Stimulated activated CD4-positive, alpha-beta T cell treated with anti-CD3 and anti-CD28 coated beads, Interleukin-1b, Interleukin-23, amount 100 ng/mL, for 24 hours (primary cell): ENCODE measurements at places on chromosomes 13 and 19.

DNA sequence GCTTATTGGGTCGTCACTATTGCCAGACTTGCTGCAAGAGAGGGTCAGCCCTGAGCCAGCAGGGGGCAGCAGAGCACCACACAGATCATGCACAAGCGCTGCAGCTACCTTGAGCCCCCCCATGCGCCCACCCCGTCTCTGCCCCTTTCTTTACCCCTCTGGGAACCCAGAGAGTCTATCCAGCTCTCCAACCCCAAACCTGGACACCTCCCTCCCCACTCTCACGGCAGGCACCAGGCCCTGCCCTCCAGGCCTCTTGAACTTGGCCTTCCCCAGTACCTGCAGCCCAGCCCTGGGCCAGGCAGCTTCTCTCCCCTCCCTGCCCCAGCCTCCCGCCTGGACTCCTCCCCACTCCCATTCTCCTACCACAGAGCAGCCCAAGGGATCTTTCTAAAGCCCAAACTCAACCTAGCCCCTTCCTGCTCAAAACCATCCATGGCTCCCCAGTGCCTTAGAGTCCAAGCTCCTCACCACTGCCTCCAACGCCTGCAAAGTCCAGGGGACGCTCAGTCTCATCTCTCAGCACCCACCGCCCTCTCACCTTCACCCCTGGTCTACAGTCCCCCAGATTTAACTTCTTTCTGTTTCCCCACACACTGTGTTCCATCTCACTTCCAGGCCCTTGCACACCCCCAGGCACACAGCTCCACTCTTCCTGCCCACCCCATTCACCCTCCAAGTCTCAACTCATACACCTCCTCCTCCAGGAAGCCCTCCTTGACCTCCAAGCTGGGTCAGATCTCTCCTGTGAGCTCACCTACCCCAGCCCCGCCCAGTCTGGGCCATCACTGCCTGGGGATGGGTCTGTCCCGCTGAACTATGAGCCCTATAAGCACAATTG is 9.4 kb upstream of the CEACAM16 start:
- DNase-seq = peak; percentile 72

DNA sequence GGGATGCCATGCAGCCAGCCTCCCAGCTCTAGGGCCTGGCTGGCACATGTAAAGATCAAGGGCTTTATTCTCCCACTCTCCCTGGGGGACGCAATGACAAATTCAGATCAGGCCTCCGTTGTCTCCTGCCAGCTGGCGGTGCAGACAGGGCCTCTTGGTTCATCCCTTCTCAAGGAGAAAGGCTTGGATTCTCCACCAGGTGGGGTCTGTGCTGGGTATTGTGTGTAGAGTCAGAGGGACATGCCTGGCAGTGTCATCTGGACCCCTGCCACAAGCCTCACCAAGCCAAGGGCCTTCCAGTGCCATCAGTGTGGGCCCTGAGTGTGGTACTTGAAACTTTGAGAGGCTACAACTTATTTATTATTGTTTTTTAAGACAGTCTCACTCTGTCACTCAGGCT is 8.4 kb upstream of the PTPRS start:
- no peak for DNase-seq

GRCh38 chr13:39244561-39245230 is 206.4 kb downstream of the NHLRC3 start:
- DNase-seq = no peak

DNA sequence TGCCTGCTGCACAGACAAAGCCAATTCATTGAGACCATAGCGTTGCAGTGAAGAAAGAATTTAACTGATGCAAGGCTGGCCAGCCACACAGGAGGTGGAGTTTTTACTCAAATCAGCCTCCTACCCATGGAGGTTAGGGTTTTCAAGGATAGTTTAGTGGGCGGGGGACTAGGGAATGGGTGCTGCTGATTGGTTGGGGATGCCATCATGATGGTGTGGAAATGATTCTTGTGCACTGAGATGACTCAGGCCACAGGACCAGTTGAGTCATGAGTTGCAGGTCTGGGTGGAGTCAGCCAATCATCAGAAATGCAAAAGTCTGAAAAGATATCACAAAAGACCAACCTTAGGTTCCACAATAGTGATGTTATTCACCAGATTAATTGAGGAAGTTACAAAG is 359.6 kb downstream of the FOXO1 start:
- no peak for DNase-seq

GRCh38 chr19:49380391-49380790 is 7.7 kb upstream of the KASH5 start:
- no peak for DNase-seq

GRCh38 chr19:1987197-1988187 is 28.0 kb downstream of the BTBD2 start:
- DNase-seq = no peak

DNA sequence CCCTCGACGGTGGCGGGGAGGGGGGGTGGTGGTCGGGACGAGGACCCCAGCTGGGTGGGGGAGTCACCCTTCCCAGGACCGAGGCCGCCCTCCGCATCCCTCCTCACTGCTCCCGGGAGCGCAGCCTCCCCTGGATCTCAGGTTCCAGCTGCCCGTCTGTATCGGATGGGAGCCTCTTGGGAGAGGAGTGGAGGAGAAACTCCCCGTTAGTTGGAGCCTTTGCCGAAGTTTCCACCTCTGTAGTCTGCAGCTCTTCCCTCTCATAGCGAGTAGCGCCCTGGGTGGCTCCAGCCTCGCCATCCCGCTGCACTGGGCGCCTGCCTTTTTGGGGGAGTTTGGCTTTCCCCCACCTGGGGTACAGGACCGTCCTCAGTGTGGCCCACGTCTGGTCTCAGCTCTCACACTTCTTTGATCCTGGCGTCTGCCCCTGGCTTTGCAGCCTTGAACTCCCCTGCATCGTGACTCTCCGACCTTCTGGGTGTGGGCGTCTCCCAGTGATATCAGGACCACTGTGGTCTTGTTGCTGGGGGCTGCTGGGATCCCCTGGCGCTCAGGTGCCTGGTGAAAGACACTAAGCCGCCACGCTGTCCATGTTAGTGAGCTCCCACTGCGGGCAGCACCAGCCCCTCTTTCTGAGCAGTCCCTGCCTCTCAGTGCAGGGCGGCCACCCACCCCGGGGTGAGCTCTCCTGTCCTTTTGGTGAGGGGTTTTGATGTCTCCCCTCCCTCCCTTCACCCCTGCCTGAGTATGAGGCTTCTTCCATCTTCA is 1.1 kb downstream of the CNOT3 start:
- no peak for DNase-seq

DNA sequence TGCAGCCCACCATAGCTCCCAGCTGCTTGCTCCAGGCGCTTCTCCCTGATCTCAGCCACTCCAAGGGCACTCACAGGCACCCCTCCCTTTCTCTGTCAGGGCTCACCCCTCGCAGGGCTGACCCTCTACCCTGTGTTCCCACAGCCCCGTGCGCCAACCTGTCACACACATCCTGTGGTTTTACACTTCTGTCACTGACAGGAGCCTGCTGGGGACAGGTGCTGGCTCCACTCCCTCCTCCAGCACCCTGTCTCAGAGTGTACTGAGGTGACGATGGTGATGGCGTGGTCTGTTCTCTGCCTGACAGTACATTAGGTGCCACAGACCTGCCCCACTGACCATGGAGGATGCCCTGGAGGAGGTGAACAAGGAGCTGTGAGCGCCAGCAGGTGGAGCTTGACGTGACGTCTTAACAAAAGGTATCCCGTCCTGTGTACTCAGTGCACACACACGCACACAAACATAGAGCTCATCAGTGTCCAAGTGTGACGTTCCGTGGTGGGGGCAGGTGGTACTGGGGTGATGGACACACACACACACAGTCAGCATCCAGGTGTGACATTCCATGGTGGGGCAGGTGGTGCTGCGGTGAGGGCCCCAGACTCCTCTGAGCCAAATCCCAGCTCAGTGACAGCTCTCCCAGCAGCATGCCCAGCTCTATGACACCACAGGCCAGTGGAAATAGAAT is 20.9 kb downstream of the C19orf44 start:
- no peak for DNase-seq

DNA sequence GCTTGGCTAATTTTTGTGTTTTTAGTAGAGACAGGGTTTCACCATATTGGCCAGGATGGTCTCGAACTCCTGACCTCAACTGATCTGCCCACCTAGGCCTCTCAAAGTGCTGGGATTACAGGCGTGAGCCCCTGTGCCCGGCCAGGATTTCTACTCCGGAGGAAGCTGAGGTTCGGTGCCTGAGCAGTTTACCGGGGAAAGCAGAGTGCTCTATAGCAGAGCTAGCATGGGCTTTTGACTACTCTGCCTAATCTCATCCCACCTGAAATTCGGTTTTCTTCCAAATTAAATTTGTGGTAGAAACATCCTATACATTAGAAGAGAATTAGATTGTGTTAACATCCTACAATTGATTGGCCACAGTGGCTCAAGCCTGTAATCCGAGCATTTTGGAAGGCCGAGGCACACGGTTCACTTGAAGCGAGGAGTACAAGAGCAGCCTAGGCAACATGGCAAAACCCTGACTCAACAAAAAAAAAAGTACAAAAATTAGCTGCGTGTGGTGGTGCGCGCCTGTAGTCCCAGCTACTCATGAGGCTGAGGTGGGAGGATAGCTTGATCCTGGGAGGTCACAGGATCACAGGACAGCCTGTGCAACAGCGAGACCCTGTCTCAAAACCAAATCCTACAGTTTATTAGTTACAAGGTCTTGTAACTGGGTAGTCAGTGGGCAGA is 1.6 kb downstream of the RPL13A start:
- DNase-seq = no peak

DNA sequence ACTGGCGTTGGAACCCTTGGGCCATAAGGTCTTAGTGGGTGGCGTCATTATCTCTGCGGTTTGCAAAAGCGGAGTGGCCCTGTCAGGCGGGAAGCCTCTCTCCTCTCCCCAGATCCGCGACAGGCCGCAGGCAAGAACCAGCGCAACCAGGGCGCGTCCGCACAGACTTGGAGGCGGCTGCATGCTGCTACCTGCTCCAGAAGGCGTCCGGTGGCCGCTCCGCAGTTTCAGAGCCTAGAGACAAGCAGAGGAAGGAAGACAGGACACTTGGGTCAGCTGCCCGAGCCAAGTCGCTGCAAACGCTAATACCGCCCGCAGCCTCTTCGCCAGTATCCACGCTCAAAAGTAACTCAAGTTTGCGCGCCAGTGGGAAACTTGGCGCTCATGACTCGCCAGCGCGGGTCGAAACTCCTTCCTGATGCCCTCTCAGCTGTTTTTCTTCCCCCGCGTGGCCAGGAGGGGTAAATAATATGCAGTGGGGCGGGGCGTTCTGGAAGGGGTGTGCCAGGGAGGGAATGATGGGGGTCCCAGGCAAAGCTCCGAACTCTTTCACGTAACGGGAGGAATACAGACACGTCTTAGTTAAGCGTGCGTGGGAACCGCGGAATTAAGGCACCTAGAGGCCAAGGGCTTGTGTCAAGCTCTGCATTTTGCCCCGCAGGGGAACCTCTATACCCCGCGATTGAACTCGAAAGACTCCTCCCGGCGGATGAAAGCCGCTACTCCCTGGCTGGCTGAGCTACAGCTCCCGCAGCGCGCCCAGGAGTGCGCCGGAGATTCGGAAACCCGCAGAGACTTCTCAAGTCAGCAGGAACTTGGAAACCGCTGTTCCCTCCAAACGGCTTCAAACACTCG is at the start of gene EDNRB:
Gene EDNRB, minus strand, starts transcription at position 441 of the 855 bp plus-strand sequence. Its CDS starts 258 bp downstream, at position 183.
- no peak for DNase-seq

DNA sequence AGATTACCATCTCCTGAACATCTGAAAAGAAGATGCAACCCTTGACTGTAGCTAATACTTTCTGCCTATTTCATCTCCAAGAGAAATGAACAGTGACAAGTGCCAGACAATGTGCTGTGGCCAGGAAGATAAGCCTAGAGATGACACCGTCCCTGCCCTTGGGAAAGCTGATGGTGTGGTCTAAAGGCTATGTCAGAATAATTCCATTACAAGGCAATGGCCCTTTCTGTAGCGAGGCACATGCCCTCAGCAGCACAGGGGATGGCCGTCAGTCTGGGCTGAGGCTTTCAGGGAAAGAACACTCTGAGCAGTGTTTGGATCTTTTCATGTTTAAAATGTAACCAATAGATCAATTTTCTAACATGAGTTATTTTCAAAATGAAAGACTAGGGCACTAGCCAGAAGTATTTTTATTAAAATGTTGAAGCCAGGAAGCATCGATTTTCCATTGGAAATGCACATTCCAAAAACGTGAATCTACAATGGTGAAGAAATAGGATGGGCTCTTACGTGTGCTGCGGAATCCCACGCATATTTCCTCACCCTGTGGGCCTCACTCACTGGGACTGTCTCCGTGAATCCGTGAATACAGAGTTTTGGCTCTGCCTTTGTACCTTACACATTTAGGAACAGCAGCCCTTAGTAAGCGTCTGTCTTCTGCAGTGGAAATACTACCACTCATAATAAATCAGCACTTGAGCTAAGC is 22.0 kb downstream of the COL4A1 start:
- DNase-seq = no peak

GRCh38 chr13:47399599-47399998 is 502.7 kb upstream of the HTR2A start:
- DNase-seq = no peak

GRCh38 chr13:27053210-27053884 is 118.3 kb downstream of the USP12 start:
- DNase-seq = no peak

GRCh38 chr19:33503433-33504057 is 18.0 kb downstream of the PEPD start:
- DNase-seq = no peak

DNA sequence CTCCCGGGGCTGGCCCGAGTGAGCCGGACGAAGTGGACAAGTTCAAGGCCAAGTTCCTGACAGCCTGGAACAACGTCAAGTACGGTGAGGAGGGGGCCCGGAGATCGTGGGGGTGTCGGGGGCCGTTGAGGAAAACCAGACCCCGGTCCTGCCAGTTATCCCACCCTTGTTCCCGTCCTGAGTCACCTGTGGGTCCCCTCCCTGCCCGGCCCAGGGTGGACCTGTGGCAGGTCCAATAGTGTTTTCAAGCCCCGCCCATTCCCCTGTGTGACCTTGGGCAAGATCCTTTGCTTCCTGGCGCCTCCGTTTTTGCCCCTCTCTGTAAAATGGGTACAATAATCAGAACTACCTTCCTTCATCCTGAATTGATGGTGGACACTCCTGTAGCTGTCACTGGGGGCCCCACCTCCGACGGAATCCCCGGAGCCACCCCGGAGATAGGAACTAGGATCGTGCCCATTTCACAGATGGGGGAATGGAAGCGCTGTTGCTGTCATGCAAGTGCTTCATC is 593 bp downstream of the ATG4D start:
- DNase-seq = no peak

- DNase-seq = no peak
These were observed 5.9 kb downstream of the MIPEP start for GRCh38 chr13:23883255-23883654.

- DNase-seq = no peak
These were observed 1255.6 kb downstream of the DIAPH3 start for GRCh38 chr13:58908019-58908679.

GRCh38 chr13:109781384-109782065 is 4.9 kb downstream of the IRS2 start:
- DNase-seq = no peak

DNA sequence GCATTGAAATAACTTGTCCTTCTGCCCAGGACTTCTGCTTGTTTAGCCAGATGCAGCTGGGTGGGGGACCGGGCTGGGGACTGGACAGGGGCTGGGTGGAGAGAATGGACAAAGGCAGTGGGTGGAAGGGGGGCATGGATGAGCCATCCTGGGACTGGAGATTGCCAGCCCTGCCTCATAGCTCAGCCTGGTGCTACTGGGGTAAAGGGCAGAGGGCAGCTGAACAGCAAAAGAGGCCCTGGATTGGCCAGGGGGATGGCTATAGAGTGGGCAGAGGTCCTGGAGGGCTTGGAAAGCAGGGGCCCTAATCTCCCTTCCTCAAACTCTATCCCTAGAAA is 17.7 kb upstream of the PLAUR start:
- no peak for DNase-seq

GRCh38 chr19:34345947-34346351 is 19.0 kb upstream of the GPI start:
- DNase-seq = peak; percentile 51
